RCC 7860 (cell line): ENCODE measurements at places on chromosomes 3 and 15.

GRCh38 chr3:41222012-41222411 lies 22.7 kb downstream of the CTNNB1 start:
- no peak for DNase-seq

- no peak for DNase-seq
These were observed 643.8 kb downstream of the SQOR start for GRCh38 chr15:46278486-46279090.

DNA sequence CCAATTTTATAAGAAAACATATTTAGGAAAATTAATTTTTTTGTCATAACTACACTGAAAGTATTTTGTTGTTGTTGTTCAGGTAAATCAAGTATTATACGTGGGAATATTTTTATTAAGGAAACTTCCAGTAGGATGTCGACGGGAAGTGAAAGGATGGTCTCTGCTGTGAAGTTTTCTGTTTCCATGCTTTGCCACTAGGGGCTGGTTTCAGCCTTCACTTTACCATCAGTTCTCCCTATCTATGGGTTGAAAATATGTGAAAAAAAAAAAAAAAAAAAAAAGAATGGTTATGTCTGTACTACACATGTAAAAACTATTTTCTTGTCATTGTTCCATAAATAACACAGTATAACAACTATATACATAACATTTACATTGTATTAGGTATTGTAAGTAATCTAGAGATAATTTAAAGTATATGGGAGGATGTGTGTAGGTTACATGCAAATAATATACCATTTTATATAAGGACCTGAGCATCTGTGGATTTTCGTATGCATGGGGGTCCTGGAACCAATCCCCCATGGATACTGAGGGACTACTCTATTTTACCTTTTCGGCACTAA lies 136.7 kb downstream of the SMAD6 start:
- peak; percentile 11 for DNase-seq

DNA sequence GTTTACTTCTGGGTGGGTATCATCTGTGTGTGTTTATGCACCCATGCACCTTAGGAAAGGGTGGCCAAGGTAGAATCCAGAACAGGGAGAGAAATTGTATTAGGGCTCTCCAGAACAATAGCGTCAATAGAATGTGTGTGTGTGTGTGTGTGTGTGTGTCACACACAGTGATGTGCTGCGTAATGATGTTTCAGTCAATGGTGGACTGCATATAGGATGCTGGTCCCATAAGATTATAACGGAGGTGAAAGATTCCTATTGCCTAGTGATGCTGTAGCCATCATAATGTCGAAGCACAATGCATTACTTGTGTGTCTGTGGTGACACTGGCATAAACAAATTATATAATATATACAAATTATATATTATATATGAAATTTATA lies 69.3 kb upstream of the PRR23C start:
- DNase-seq = no peak

DNA sequence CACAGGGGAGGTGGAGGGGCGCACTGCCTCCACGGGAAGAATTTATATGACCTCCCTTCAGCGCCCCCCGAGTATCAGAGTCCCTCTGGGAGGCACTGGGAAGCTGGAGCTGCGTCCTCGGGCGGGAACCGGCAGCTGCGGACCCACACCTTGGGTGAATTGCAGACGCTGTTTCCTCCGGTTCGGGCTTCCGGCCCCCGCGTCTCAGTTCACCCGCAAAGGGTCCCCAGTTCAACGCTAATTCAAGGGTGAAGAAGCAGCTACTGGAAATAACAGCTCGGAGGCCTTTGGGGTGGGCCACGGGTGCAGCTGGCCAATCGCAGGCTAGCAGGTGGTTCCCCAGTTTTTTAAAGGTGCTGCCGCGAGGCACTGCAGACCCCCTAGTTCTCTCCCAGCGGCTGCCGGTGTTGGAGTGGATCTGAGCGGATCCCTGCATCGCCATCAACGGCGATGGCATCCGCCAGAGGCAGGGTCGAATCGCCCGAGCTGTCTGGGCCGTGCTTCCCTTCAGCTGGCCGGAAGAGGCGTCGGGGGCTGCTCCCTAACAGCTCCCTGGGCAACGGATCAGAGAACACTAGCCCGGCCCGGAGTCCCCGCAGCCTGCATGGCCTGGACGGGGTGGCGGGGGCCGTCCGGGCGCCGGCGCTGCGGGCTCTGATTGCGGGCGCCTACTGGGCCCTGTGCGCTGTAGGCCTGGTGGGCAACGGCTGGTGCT lies 19.4 kb upstream of the ADAMTS7 start:
- DNase-seq = no peak

DNA sequence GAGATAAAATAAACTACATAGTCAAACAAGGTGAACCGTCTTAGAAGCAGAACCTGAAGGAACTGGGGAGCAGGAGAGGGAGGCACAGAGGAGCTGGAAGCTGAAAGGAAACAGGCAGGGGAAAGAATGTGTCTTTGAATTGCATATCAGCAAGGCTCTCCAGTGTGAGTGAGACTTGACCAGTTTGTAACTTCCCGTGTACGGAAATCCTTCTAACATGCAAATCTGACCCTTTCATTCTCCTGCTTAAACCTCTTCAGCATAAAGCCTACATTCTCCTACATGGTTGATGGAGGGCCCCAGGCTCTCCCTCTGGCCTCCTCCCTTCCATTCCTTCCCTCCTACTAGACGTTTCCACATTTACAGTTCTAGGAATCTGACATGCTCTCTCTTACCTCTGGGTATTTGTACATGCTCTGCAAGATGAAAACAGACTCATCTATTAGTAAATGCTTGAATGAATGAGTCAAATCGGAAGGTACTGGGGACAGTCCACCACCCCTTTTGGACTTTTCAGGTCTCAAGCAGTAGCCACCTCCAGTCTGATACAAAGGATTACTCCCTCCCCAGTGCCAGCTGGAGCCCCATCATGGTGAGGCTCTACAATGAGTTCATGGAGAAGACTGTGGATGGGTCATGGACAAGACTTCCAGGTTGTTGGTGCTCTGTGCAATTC lies 6.1 kb upstream of the SLC25A38 start:
- no peak for DNase-seq

GRCh38 chr3:177887475-177887874 lies 648.8 kb upstream of the KCNMB2 start:
- DNase-seq = no peak

DNA sequence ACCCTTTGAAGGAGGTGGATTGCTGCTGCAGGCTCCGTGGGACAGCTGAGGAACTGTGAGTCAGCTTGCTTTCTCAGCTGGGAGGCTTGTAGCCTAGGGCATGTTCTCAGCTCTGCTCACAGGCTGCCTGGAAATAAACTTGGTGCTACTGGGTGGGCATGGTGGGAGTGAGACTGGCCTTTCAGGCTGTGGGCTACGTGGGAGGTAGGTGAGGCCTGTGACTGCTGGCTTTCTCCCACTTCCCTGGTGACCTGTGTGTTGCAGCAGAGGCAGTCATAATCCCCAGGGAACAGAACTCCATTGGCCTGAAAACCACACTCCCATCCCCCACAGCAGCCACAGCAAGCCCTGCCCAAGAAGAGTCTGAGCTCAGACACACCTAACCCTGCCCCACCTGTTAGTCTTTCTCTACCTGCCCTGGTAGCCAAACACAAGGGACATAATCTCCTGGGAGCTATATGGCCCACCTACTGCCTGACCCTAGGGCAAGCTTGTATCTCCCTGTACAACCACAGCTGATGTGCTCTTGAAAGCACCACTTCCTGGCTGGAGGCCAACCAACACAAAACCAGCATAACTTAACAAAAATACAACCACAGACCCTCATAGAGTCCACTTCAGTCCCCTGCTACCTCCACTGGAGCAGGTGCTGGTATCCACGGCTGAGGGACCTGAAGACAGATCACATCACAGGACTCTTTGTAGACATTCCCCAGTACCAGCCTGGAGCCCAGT lies 236.5 kb downstream of the SQOR start:
- no peak for DNase-seq

GRCh38 chr3:149401926-149402310 lies 24.5 kb upstream of the TM4SF1 start:
- no peak for DNase-seq

GRCh38 chr3:19446687-19447086 lies 298.4 kb downstream of the KCNH8 start:
- DNase-seq = no peak

DNA sequence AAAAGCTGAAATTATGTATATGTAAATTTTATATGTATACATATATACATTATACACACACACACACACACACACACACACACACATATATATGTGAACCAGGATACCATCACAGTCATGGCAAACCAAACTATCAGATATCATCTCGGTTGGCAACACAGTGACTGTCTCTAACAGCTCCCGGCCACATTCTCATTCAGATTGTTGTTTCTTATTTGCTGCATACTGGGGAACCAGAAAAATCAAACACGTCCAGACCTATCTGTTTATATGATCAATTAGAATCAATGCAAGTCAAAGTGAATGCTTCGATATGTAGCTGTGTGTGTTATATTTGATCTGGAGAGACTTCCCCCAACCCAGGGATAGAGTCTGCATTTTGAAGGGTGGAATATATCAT lies 61.1 kb downstream of the TIPARP start:
- DNase-seq = no peak

DNA sequence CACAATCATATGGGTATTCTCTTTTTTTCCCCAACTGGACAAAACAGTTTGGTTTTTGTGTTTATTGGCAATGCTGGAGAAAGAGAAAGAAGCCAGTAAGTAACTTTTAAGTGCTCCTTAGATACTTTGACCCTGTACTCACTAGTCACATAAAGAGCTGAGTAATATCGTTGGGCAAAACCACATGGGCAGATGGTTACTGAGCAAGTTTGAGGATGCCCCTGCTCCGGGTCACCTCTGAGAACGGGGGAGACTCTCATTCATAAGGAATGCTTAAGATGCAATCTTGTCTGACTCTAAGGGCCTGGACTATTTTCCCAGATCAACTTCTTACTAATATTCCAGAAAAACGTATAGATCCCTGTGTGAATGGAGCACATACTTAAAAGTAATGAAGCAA lies 106.4 kb upstream of the SLC2A2 start:
- DNase-seq = peak; percentile 88

DNA sequence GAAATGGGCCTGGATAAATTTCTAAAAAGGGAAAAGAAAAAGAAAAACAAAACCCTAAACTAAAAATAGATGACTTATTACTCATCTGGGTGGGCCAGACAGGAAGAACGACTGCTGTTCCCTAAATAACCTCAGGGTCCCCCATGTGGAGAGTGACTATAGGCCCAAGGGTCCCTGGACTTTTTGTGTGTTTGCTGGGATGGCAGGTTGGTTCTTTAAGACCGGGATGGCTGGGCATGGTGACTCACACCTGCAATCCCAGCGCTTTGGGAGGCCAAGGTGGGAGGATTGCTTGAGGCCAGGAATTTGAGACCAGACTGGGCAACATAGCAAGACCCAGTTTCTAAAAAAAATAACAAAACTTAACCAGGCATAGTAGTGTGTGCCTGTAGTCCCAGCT lies 43.8 kb upstream of the TRA2B start:
- DNase-seq = no peak
